ENCODE measurements at places on chromosomes 5 and 9. TPM values are rescaled to one million over a fixed set of nuclear protein-coding genes. Genes with fewer than 3 reads are reported as not detected.

Gene IFNA2
- not detected for total RNA-seq

Gene PLAC8L1
- not detected for total RNA-seq

Gene MAMDC4
- total RNA-seq, result 0.39 TPM

Gene PCDHGA6
- 7.8 TPM for total RNA-seq

Gene CAST
- 362 TPM for total RNA-seq

Gene SYK
- not detected for total RNA-seq

Gene FOXD4L5
- not detected for total RNA-seq

Gene SPATA31D4
- total RNA-seq, result not detected

Gene CKMT2
- 0.39 TPM for total RNA-seq

Gene SHISAL2B
- not detected for total RNA-seq

Gene SEC24A
- total RNA-seq, result 38.5 TPM

Gene KCNT1
- total RNA-seq, result not detected

Gene LCN12
- not detected for total RNA-seq

Gene PCDHA13
- 0.13 TPM for total RNA-seq

Gene BTNL8
- not detected for total RNA-seq

Gene YIPF5
- 133 TPM for total RNA-seq

Gene NMUR2
- total RNA-seq, result not detected

Gene CD72
- total RNA-seq, result 2.8 TPM

Gene MFAP3
- total RNA-seq, result 113 TPM

Gene INSL4
- total RNA-seq, result not detected

Gene FIBCD1
- total RNA-seq, result 0.13 TPM

Gene BNC2
- total RNA-seq, result 81.3 TPM

Gene STK10
- total RNA-seq, result 24.3 TPM

Gene IFNA21
- total RNA-seq, result not detected

Gene ZSWIM6
- total RNA-seq, result 15.8 TPM

Gene AQP7
- 0.13 TPM for total RNA-seq

Gene NR5A1
- not detected for total RNA-seq

Gene BTNL3
- total RNA-seq, result not detected

Gene SGCD
- 71.9 TPM for total RNA-seq

Gene IL3
- not detected for total RNA-seq

Gene REEP2
- total RNA-seq, result 8.2 TPM

Gene DBH
- total RNA-seq, result not detected

Gene CCNB1
- 69.0 TPM for total RNA-seq

Gene GDF9
- 0.11 TPM for total RNA-seq

Gene ZNF782
- 7.6 TPM for total RNA-seq

Gene C9orf50
- 0.11 TPM for total RNA-seq

Gene SARDH
- 4.1 TPM for total RNA-seq

Gene CDHR2
- not detected for total RNA-seq

Gene LCN2
- total RNA-seq, result not detected

Gene FRMPD1
- total RNA-seq, result not detected

Gene PRDM9
- not detected for total RNA-seq

Gene SEMA4D
- 1.2 TPM for total RNA-seq

Gene UNC13B
- 15.0 TPM for total RNA-seq

Gene DOCK2
- 0.65 TPM for total RNA-seq

Gene SPRY4
- total RNA-seq, result 27.2 TPM

Gene SLC36A3
- total RNA-seq, result not detected

Gene CHSY3
- total RNA-seq, result 13.7 TPM

Gene CCDC171
- total RNA-seq, result 6.4 TPM

Gene ADAMTSL2
- total RNA-seq, result 0.11 TPM

Gene ANKRD33B
- total RNA-seq, result 4.4 TPM

Gene KCNN2
- total RNA-seq, result not detected

Gene CLIC3
- total RNA-seq, result 16.0 TPM

Gene MYMK
- not detected for total RNA-seq

Gene PCDHB14
- 3.8 TPM for total RNA-seq

All from articular chondrocyte of knee joint (primary cell).